ENCODE measurements at places on chromosomes 16 and 17. TPM values are rescaled to one million over a fixed set of nuclear protein-coding genes. Genes with fewer than 3 reads are reported as not detected.

- DNase-seq: no peak
Observed at GRCh38 chr17:73042809-73043685, 49.4 kb downstream of the SLC39A11 start.

GRCh38 chr16:63983401-63983800 lies 1138.5 kb downstream of the CDH11 start:
- DNase-seq: no peak

Gene CIBAR2
- total RNA-seq: not detected

DNA sequence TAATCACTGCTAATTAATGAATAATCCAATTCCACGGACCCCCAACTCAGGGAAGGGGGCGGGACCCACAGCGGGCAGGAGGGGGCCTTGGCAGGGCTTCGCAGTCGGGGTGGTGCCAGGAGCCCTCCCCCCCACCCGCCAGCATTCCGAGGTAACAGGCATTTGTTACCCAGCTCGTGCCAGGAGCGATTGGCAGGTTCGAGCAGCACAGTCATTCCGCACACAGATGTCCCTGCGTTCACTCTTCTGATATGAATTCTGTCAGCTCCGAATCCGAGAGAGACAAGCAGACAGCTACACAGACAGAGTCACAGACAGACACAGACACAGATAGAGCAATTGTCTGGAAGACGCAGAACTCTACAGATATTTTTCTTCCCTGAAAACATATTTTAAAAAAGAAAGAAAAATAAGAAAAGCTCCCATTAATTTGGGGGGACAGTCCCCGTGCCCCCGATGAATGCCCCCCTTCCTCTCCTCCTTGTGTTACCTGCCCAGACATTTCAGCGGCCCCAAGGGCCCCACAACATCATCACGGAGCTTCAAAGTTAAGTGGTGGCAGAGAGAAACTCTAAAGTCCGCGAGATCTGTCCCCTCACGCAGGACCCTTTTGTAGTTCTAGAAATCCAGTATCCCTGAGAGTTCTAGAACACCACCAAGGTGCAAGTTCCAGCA lies 10.2 kb downstream of the NEUROD2 start:
- no peak for DNase-seq

DNA sequence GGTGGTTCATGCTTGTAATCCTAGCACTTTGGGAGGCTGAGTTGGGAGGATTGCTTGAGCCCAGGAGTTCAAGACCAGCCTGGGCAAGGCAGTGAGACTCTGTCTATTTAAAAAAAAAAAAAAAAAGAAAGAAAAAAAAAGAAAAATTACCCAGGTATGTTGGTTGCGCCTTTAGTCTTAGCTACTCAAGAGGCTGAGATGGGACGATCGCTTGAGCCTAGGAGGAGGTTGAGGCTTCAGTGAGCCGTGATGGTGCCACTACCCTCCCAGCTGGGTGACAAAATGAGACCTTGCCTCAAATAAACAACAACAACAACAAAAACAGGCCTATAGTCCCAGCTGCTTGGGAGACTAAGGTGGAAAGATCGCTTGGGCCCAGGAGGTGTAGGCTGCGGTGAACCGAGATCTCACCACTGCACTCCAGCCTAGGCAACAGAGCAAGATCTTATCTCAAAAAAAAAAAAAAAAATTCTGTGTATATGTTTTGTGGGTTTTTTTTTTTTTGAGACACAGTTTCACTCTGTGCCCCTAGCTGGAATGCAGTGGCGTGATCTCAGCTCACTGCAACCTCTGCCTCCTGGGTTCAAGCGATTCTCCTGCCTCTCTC lies 12.5 kb upstream of the ANKRD40CL start:
- DNase-seq: no peak

All from Daoy (cell line).